Heart left ventricle (tissue), 16 donors: ENCODE measurements at places on chromosomes 2 and 18. TPM values are rescaled to one million over a fixed set of nuclear protein-coding genes. Genes with fewer than 3 reads are reported as not detected.

Gene BOLL
- 0.08 TPM for polyA plus RNA-seq

Gene SLC5A7
- not detected for polyA plus RNA-seq

DNA sequence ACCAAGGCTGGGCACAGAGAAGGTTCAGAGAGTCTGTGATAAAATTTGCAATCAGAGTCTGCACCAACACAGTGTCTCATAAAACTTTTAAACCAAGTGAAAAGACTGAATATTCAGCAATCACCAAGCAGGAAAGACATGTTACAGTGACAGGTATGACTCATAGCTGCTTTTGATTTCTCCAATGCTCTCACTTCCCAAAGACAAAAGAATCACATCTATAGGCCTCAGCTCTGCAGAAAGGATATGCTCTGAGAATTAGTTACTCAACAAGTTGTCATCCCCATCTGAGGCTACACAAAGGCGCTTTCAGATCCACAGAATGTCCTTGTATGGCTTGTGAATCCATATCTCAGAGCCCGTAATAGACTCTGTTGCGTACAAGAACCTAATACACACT, 92.5 kb downstream of the KCNF1 start:
- H3K27ac ChIP-seq, result no peak overlapping the region
- no peaks in the 10 kb centered on the region for H3K36me3 ChIP-seq
- H3K4me1 ChIP-seq, result no peaks in the 10 kb centered on the region
- no peak overlapping the region for H3K4me3 ChIP-seq

GRCh38 chr18:42029092-42029491, 74.1 kb downstream of the PIK3C3 start:
- no peak overlapping the region for H3K27ac ChIP-seq
- H3K27me3 ChIP-seq, result no peaks in the 10 kb centered on the region
- no peak overlapping the region for H3K4me3 ChIP-seq
- no peaks in the 10 kb centered on the region for H3K4me1 ChIP-seq

- no peaks in the 10 kb centered on the region for H3K36me3 ChIP-seq
- no peak overlapping the region for H3K4me3 ChIP-seq
- H3K4me1 ChIP-seq, result no peaks in the 10 kb centered on the region
- no peak for DNase-seq
- no peak overlapping the region for H3K27ac ChIP-seq
Measured at GRCh38 chr2:223328578-223328977, 273.6 kb downstream of the SCG2 start.
